Foreskin keratinocyte (primary cell): ENCODE measurements at places on chromosomes 16 and 17.

GRCh38 chr16:59339871-59340270 lies 605.8 kb upstream of the GOT2 start:
- no peak for DNase-seq

DNA sequence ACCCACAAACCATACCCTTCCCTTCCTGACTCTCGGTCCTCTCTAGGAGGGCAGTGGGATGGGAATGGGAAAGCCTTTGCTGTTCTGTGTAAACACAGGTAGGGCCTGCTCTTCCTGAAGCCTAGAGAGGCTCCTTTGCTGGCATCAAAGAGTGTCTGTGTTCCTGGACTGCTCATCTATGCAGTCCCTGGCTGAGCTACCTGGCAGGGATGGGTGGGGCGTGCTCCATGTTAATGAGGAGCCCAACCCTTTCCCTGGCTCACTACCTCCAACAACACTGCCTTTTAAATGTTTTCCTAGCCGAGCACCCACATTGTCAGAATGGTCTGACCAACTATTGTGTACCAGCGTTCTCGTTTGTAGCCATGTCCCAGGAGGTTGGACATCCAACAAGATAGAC lies 26.6 kb upstream of the NAGLU start:
- DNase-seq = no peak

DNA sequence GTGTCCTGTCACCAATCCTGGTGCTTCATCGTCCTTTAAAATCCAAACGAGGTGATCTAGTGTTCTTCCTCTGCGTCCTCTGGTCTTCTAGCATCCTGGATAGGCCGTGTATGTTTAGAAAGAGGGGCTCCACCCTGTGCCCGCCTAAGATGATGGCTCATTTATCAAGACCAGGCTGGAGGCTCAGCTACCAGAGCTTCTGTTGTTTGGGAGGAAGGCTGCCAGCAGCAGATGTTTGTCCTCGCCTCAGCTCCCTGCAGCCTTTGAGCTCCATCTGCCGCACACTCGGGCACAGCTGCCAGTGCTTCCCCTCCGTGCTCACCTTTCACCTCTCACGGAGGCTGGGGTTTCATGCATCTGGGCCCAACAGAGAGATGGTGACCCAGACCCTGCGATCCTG lies 954.7 kb upstream of the RBFOX1 start:
- DNase-seq = no peak

DNA sequence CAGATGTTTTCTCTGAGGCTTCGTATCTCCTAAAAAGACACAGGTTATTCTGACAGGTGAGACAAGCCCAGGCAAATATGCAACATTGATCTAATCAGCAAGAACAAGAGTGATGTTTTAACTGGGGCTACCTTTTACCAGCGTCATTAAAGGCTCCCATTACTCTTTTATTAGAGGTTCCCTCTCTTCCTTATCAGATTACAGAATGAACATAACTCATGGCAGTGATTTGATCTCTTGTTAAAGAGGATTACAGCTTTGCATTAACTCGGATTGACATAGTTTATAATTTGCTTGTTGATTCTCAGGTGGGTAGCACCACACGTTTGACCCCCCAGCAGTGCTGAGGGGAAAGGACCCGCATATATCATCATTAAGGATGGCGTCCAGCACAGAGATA lies 90.5 kb downstream of the AATF start:
- no peak for DNase-seq

DNA sequence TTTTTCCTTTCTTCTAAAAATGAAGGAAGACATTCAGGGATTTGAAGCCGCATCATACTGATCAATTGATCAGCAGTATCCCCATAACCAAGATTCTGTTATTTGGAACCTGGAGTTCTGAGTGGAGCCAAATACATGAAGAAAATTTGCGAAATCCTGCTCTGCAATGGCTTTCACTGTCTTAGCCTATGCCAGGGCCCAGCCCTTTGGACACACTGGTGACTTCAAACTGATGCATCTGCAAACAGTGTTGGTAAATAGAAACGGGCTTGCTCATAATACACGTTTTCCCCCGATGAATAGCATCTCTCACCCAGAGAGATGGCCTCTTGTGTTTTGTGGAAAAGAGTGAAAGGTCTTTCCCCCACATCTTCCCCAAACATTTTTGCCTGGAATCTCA lies 87.6 kb upstream of the TOX3 start:
- no peak for DNase-seq
